ENCODE measurements at places on chromosomes 1 and 21. TPM values are rescaled to one million over a fixed set of nuclear protein-coding genes. Genes with fewer than 3 reads are reported as not detected.

- no peak for DNase-seq
These were observed 5.5 kb downstream of the DISC1 start for GRCh38 chr1:231632119-231632518.

GRCh38 chr1:31605908-31606427, 11.5 kb upstream of the HCRTR1 start:
- no peak for DNase-seq

- DNase-seq: no peak
These were observed 644.2 kb downstream of the PTPRU start for GRCh38 chr1:29880556-29880955.

DNA sequence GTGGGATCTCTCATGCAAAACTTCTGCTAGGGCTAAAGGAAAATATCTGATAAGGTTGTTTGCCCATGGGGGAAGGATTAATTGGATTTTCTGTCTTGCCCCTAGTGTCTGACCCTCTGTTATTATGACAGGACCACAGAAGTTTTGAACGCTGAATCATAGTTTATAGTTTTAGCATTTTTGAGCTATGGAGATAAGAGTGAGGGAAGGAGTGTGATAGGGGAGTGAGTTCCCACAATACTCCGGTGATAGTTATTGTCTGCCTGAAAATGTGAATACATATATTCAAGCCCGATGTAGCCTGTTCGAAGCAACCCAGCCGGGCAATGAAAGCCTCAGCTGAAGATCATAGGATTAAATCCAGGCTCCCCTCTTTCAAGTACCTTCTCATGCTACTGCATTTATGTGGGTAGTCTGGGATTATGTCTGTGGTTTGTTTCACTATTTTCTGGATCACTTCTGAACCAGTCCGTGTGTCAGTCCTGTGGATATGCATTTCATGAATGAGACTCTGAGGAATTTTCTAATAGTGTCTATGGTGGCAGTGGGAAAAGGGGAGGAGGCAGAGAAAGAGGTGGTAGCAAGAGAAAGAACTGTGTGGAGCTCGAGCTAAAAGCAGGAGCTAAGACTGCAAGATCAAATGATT, 258.7 kb downstream of the DISC1 start:
- DNase-seq: no peak

DNA sequence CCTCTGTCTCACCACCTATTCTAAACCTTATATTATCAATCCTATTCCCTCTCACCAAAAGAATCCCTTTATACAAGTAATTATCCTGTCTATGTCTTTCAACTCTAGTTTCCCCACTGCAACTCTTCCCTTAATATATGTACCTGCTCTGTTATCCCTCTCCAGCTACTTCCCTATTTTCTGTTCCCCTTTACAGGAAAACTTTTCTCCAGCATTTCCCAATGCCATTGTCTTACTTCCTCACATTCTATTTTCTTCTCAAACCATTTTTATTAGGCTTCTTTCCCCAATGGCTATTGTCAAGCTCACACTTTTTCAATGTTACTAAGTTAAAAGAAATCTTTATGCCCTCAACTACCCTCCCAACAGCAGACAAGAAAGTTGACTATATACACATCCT, 11.6 kb downstream of the DPYD start:
- DNase-seq: no peak

GRCh38 chr1:166950156-166950555, 25.2 kb downstream of the ILDR2 start:
- DNase-seq: no peak

GRCh38 chr1:51627672-51628071, 10.8 kb downstream of the OSBPL9 start:
- peak; percentile 49 for DNase-seq

DNA sequence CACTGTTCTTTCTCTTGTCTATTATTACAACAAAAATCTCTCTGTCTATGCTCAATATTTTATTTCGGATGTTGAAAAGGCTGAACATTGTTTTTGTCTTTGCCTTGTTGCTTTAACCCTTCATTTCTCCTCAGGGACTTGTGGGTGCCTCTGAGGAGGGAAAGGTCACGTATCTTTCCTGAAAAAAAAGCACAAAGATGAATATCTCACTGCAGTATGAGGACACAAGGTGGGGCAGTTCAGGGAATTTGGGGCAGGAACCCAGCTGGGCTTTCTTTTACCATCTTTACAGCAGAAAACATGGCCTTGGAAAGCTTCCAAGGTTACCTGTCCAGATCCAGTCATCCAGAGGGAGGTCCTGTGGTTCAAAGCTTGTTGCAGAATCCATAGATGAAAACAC, 99.1 kb upstream of the LPGAT1 start:
- DNase-seq: no peak

GRCh38 chr1:163561580-163562295, 240.0 kb downstream of the NUF2 start:
- peak; percentile 15 for DNase-seq

DNA sequence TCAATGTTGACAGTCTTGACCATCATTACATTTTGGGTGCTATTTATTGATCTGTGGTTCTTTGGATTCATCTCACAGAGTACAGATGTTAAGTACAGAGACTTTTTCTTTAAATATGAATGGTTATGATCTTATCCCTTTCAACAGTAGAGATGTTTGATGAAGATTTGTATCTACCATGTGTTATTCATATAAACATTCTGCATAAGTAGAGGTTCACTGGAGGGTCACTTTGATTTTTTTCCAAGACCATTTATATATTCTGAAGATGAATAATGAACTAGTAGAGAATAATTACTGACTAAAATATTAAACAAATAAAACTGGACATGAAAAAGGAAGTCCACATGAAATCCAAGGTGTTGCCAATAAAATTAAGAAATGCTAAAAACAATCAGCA, 28.6 kb upstream of the HUNK start:
- DNase-seq: no peak

GRCh38 chr1:160030657-160031364, 979 bp downstream of the PIGM start:
- peak; percentile 16 for DNase-seq

Gene NTMT2
- not detected for total RNA-seq

Gene AMY1C
- not detected for total RNA-seq

Gene NR5A2
- 49.6 TPM for total RNA-seq

Gene EDEM3
- 54.1 TPM for total RNA-seq

Gene CYP4A22
- total RNA-seq: 2.6 TPM

Gene ZMYND12
- 0.12 TPM for total RNA-seq

Measured in hepatocyte (in vitro differentiated cells).